ENCODE measurements at places on chromosomes 3 and 15.

- DNase-seq = no peak
These were observed 73.5 kb upstream of the XCR1 start for GRCh38 chr3:46100812-46101211.

- no peak for DNase-seq
These were observed 77.2 kb upstream of the CFAP20DC start for GRCh38 chr3:59127071-59127470.

DNA sequence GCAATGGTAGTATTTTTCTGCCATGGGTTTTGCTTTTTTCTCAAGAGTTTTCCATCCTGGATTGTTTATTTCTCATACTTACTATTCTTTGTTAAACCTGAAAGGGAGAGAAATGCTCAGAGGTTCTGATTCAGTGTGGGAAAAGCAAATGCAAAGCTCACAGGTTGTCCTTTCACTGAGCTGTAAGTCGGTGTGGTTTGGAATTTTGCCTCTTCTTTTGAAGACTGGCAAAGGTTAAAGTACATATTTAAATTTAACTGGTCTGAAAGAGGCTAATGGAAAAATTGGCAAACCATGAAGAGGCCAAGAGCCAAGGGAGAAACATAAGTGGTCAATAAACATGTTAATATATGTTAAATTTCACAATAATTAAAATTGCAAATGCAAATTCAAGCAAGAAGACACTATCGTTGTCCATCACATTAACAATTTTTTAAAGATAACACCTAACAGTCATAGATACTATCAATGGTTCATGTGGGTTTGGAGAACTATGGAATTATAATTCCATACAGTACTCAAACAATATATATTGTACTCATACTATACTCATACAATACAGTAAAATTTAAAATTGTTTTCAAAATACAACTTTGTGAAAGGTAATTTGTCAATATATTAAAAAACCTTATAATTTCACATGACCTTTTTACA is 246.8 kb upstream of the STT3B start:
- DNase-seq = no peak

- DNase-seq = no peak
These were observed 220.2 kb upstream of the COL8A1 start for GRCh38 chr3:99418209-99418635.

- no peak for DNase-seq
These were observed 137.3 kb downstream of the MECOM start for GRCh38 chr3:169526246-169526645.

DNA sequence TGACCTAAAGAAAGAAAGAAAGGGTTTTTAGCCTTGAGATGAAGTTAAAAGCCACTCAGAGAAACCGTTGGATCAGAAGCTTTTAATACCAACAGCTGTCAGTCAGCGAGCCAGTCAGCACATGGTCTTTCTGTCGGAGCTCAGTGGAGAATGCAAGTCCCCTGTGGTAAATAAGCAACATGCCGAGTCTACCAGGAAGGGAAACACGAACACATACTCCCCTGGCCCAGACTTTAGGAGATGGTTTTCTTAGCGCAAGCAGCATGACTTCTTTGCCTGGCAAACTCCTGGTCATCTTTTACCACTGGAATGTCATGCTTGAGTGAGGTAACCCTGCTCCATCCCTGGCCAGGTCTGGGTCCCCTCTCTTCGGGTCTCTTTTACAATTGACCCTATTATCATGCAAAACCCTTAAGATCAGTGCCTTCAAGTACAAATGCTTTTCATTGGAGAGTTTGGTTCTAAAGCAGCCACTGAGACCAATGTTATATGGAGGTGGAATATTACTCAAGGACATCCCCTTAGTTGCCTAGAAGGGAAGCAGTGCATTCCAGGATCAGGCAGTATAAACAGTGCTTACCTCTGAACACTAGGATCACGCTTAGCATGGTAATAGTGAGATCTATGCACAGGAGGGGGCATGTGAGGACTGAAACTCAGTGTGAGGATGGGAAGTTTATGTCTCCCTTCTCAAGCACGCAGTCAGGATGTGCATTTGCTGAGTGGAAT is 28.2 kb downstream of the SLCO3A1 start:
- DNase-seq = no peak

GRCh38 chr3:154615471-154615870 is 185.5 kb upstream of the GPR149 start:
- no peak for DNase-seq

DNA sequence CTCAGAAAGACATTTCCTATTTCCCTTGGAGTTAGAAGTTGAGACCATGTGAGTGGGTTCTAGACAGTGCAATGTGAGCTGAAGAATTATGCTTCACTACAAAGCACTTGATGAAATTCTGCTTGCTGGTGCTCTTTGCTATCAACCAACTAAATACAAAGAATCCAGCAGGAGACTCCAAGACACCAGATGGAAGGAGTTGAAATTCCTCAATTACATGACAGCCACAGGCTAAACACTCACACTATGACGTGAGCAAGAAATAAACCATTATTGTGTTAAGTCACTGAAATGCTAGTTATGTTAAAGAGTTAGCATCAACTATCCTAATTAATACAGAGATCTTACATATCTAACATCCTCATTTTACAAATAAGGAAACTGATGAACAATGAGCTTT is 8.2 kb upstream of the MAP4 start:
- DNase-seq = no peak

GRCh38 chr3:171133337-171133736 is 106.8 kb upstream of the SLC2A2 start:
- DNase-seq = no peak

- DNase-seq = no peak
These were observed 3.0 kb downstream of the BBX start for GRCh38 chr3:107525644-107526305.

DNA sequence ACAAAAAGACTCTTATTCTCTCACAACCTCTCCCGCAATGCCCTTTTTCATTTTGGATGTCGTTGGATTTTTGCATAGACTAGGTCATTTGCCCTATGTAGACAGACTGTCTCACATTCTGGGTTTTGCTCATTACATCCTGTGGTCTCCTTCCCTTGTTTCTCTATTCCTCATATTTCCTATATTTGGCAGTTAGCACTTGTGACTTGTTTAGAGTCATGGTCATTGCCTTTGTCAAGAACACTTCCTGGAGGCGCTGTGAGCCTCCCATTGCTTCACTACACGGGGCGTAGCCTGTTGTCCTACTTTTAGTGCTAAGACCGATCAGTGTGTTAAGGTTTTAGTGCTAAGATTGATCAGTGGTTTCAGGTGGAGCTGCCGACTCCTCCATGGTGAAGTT is 16.1 kb upstream of the TATDN2 start:
- no peak for DNase-seq

DNA sequence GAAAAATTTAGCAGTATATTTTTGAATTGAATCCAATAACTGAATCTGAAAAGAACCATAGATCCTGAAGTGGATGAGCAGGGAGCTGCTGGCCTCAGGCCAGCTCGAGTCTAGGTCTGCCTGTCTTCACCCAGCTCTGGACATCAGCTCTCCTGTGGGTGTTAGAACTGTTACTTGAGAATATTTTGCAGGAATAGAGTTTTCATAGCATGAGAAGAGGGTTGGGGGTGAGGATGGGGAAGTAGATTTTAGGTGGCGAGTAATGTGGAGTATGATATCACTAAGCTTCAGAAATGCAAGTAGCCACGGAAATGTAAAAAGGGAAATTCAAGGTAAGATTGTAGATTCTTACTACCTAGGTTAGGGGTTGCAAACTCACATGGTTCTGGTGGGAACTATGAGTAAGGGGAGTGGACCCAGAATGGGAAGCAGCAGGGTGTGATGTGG is 6.2 kb downstream of the RAB8B start:
- no peak for DNase-seq

GRCh38 chr3:189040656-189041335 is 131.0 kb upstream of the TPRG1 start:
- DNase-seq = no peak

- DNase-seq = no peak
These were observed 12.8 kb downstream of the TMEM62 start for GRCh38 chr15:43146184-43146583.

DNA sequence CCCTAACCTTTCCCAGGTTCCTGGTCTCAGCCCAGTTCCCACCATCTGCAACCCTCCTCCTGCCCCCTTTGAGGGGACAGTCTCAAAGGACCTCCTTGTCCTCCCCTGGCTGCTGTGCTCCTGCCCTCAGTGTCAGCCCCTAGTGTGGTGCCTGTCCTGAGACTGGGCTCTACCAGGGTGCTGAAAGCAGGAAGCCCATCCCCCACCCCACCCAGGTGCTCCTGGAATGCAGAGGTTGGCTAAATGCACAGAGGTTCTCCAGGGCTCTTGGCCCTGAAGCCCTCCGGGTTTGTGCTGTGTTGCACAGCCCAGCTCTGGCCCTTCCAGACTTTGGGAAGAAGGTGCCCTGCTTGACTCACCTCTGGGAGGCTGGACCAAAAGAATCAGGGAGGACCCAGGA is 21.8 kb downstream of the C3orf18 start:
- DNase-seq = no peak

DNA sequence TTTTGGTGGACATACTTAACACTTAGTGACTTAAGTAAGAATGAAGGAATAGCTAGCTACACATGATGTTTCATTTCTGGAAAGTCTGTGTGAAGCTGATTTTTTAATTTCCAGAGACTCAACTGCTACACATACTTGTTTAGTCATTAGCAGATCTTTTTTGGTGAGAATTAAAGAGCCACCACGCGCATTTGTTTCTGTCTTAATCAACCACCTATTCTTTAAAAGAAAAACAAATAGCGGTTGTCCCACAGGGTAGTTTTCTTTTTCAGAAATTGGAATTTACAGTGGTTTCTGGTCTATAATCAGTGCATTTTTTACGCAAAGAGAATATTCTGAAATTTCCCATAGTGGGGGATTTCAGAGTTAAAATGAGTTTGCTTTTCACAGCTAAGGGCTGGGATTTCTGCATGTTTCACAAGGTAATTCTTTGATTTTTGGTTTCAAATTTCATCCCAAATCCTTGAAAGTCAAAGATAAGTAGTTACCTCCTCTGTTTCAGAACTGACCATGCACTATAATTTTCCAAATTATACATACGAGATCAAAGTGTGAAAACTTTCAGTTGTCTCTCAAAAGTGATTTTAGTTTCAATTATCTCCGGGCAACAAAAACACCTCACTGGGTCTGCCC is 631.0 kb upstream of the GRM7 start:
- no peak for DNase-seq

GRCh38 chr3:167162083-167162482 is 218.0 kb downstream of the ZBBX start:
- no peak for DNase-seq

DNA sequence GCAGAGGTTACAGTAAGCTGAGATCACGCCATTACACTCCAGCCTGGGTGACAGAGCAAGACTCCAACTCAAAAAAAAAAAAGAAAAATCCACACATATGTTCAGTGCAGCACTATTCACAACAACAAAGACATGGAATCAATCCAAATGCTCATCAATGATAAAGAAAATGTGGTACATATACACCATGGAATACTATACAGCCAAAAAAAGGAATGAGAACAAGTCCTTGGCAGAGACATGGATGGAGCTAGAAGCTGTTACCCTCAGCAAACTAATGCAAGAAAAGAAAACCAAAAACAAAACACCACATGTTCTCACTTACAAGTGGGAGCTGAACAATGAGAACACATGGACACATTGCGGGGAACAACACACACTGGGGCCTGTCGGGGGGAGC is 25.5 kb downstream of the PYGO1 start:
- no peak for DNase-seq

- no peak for DNase-seq
These were observed 1009.9 kb downstream of the AGBL1 start for GRCh38 chr15:87089551-87089950.

DNA sequence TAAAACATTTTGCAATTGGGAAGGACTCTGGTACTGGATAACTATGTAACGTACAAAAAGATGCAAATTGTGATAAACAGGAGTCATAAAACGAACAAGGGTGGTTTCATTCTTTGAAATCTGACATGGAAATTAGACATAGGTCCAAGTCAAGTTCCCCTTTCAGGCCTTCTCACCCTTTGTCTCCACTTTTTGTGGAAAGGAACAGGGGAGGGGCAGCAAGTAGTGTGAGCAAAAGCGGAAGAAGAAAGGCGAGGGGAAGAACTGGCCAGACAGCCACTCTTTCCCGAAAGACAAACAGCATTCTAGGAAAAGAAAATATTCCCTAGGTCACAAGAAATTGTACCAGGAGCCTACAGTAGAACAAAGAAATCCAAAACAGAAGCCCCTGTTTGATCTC is 52.6 kb downstream of the MCF2L2 start:
- DNase-seq = no peak

DNA sequence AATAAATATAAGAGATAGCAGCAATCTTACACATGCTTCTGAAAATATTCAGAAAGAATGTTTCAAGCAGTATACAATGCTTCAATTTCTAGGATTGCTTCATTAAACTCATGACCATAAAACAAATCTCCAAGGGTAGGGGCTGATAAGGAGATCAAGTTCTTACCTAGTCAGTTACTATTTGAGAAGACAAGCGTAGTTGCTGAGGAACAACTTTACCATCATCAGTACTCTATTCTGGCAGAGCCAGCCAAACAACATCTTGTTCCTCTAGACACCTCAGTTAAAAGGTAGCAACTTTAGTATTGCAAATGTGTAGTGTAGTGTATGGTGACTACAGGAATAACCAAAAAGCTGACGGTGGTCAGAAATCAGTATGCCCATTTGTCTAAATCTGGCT is 85.4 kb upstream of the CHRM5 start:
- no peak for DNase-seq

- DNase-seq = no peak
These were observed 34.2 kb upstream of the BCL2L10 start for GRCh38 chr15:52146776-52147175.

- DNase-seq = no peak
These were observed 32.4 kb downstream of the VGLL3 start for GRCh38 chr3:86958534-86958933.

GRCh38 chr15:88803241-88803919 is at the start of gene ACAN:
ACAN (plus strand) TSS chr15:88803436; CDS start chr15:88836207, 32,771 bp downstream.
- DNase-seq = no peak

DNA sequence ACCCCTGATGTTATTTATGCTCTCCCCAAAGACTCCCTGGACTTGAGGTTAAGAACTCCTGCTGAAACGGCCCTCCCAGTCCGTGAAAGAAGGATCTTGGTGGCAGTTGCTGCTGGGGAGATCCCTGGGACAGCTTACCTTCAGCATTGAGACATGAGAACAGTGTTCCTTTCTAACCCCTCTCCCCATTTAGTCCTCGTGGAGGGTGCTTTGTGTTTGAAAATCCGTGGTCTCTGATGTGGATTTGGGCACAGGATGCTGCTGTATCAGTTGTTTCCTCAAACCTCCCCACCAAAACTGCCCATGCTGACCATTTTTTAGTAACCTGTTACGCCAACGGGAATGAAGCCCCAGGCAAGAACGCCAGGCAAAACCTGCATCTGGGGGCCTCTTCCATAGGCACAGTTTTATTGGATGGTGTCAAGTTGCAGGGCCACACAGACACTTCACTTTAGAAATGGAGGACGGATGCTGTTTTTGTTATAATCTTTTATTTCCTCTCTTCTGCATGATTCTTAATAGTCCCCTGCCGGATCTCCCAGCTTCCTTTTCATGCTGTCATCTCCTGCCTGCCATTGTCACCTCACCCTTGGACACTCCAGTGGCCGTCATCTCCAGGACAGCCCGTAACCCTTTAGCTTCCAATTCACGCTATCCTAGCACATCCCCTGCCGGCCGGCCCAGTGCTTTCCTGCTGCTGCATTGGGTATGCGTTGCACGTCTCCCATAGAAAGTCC is 31.7 kb upstream of the CEMIP start:
- DNase-seq = no peak

Data from right renal cortex interstitium (tissue), 3 donors.